ENCODE measurements at places on chromosomes 5 and 9.

GRCh38 chr5:170312666-170313065, 15.1 kb upstream of the LCP2 start:
- peak; percentile 48 for DNase-seq

DNA sequence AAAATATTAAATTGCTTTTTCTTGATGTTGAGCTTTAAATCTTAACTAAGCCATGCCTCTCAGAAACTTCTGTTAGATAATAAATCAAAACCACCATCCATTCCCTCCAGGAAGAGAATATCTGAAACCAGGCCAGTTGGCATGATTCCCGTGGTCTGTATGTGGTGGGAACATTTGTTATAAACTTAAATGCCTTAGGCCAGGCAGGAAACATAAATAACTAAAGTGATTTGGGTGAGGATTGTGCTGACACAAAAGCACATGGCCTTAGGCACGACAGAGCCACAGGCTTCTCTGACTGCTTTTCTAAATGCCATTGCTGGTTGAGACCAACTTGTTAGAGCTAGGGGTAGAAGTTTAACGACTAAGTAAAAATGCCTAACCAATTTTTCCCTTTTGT, 255.9 kb downstream of the GABRG2 start:
- no peak for DNase-seq

- DNase-seq, result no peak
These were observed 143.8 kb downstream of the ADAMTSL1 start for GRCh38 chr9:18617759-18618158.

DNA sequence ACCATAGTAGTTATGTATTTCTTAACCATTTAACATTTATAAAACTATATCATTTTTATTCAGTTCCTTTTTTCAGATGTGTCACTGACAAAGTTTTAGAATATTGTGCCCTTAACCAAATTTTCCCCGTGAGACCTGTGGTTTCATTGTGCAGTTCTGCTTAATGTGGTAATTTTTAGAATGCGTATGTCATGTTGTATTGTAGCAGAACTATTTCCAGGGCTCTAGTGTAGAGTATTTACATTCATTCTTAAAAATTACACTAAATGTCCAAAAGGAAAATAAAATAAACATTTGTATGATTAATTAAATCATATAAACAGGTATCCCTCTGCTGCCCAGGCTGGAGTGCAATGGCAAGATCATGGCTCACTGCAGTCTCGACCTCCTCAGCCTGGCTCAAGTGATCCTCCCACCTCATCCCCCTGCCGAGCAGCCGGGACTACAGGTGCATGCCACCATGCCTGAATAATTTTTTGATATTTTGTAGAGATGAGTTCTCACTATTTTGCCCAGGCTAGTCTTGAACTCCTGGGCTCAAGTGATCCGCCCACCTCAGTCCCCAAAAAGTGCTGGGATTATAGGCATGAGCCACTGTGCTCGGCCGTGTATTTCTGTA, 15.4 kb downstream of the SERINC5 start:
- no peak for DNase-seq

GRCh38 chr5:111574311-111574710, 62.0 kb upstream of the STARD4 start:
- no peak for DNase-seq

DNA sequence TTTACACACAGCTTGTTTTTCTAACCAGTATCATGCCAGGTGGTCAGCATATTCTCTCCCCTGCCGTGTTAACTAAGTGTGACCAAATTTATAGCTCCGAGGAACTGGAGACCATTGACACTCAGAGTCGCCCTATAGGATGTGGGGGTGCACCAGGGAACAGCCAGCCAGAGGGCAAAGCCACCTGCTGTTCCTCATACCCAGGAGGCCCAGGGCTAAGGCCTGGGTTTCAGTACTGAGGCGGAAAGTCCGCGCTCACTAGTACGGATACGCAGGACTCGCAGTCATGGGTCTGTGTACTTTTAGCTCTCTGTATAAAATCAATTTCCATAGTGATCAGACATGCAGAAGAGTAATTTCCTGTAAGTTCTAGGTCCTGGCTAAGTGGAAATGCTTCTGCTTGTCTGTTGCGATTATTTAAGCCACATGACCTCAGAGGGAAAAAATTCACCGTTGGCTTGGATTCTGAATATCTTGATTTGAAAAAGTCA, 247.0 kb downstream of the AOPEP start:
- DNase-seq, result no peak

DNA sequence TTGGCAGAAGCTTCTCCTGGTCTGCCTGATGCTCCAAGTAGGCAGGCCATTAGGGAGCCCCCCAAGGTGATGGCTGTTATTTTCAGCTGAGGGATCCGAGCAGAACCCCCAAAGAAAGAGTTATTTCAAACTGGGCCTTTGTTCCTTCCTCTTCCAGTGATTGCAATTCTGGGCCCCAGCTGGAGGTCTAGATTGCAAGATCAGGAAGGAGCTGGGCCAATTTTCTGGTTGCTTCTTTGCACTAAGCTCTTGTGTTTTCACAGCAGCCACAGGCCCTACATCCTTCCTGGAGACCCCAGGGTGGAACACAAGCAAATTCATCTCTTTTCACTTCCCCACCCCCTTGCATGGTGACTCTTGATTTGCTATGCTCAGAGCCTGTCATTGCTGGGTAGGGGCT, 215.0 kb downstream of the SEMA6A start:
- no peak for DNase-seq

DNA sequence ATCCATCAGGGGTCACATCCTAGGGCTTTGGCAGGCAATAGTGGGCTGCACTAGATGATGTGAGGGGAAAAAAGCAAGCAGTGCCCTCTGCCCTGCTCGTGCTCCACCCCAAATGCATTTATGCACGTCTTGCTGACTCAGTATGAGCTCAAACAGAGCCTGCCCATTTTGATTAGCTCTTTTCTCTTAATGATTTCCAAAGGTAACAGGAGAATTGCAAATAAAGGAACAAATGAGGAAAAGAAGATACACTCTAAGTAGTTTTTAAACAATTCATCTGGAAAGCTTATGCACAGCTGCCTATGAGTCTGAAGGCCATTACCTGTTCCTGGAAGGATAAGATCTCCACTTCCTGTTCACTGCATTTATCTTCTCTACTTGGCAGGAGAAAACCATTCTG, 364.2 kb downstream of the TMEM232 start:
- DNase-seq, result no peak

- DNase-seq, result no peak
These were observed 183.5 kb upstream of the GDNF start for GRCh38 chr5:38023371-38023770.

GRCh38 chr9:133881671-133882381, 110.3 kb downstream of the VAV2 start:
- no peak for DNase-seq

DNA sequence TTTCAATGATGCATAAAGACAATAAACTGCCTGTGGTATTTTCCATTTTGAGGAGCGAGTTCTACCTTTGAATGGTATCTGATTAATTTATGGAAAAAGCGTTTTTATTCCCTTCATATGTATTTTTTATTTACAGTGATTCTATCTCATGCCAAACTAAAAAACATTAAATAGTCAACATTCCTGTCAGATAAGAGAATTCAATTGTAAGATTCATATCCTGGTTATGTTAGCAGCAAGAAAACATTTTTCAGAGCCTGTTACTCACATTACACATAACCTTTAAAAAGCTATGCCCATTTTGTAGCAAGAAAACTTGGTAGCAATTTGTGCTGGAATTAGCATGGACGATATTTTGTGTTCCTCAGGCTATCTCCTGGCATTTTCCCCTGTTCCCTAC, 55.1 kb upstream of the PRLR start:
- no peak for DNase-seq

DNA sequence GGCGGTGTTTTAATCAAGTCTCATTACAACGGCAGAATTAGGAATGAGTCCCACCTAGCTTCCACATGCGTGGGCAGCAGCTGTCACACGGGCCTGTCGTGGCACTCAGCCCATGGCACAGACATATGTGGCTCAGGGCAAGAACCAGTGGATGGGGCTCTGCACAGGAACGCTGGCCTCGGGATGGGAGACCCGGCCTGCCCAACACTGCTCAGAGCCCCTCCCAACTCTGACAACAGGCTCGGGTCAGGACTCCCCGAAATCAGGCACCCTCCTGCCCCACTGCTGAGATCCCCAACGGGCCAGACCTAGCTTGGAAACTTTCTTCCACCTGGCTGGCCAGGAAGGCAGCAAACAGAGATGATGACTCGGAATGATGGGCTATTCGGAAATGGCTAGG, 4.9 kb upstream of the SURF6 start:
- no peak for DNase-seq

DNA sequence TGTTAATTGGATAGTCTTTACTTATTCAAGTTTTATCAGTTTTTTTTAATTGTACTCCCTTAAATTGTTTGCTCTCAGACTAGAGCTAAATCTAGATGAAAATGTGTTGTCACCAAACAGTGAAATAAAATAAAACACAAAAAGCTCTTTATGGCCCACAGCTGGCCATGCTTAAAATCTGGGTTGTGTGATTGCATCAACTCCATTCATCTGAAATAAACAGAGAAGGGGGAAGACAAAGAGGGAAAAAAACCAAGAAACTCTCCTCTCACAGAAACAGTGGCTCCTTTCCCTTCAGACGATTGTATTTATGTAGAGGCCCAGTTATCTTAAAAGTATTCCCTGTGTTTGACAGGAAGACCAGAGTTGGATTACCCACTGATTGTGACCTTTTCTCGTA, 422.4 kb downstream of the IRX1 start:
- DNase-seq, result no peak
